Stimulated activated CD4-positive, alpha-beta T cell treated with anti-CD3 and anti-CD28 coated beads, Interleukin-12 subunit alpha, Interleukin-12 subunit beta, amount 100 ng/mL, for 4 hours (primary cell): ENCODE measurements at places on chromosomes 5 and 9.

GRCh38 chr5:134088291-134088690 lies 26.2 kb upstream of the TCF7 start:
- no peak for DNase-seq

DNA sequence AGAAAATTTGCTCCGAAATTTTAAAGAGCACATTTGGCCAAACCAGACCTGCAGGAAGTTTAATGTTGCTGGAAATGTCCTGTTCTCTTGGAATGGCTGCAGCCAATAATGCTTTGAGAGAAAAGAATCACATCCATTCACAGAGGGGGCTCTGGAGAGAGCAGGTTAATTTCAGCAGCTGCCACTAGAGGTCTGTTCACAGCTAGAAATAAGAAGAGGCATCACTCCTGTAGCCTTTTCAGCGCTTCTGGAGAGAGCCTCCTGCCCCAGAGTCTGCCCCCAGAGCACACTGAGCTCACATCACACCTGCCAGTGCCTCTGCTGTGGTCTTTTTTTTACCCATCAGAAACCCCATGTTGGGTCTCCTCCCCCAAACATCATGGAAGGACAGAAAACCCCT lies 124.8 kb upstream of the RAD23B start:
- no peak for DNase-seq

GRCh38 chr9:22141908-22142307 lies 132.8 kb upstream of the CDKN2B start:
- DNase-seq, result no peak

DNA sequence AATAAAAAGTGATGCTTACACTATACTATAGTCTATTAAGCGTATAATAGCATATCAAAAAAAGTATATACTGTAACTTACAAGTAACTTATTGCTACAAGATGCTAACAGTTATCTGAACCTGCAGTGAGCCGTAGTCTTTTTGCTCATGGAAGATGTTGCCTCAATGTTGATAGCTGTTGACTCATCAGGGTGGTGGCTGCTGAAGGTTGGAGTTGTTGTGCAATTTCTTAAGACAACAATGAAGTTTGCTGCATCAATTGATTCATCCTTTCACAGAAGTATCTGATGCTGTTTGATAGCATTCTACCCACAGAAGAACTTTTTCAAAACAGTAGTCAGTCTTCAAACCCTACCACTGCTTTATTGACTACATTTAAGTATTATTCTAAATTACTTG lies 7.8 kb upstream of the C9orf40 start:
- DNase-seq, result no peak

GRCh38 chr9:13879981-13880380 lies 434.0 kb downstream of the NFIB start:
- no peak for DNase-seq

DNA sequence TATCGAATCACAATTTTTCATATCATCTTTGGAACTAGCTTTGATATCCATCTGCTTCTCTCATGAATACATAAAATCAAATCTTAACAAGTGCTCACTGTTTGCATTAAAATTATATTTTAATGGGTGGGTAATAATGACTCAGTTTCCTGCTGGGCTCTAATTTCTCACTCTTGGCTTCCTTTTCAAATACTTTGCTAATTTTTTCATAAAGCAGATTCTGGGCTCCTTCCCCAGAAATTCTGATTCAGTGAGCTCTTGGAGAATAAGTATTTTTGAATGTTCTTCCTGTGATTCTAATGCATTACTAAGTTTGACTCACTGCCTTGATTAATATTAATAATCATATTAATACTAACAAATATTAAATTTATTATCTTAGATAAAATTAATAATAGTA lies 48.9 kb downstream of the YIPF5 start:
- no peak for DNase-seq

GRCh38 chr5:12322042-12322441 lies 417.8 kb upstream of the CTNND2 start:
- no peak for DNase-seq

DNA sequence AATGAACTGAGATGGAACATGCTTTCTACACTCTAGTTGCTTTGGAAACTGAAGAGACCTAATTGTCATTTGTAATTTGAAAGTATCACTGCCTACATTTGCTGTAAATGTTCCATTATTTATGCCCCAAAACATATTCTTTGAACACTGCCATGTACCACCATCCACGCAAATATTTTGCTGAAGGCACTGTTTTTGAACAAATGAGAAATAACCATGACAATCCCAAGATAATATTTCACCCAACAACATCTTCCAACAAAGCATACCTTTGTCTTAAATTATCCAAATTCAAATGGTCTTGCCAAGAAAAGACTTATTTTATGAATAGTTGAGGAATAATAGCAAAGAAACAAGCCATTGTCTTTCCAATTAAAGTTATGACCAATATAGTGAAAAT lies 356.2 kb downstream of the SEMA5A start:
- DNase-seq, result no peak

- DNase-seq, result no peak
Observed at GRCh38 chr5:91123901-91124300, 259.2 kb downstream of the ARRDC3 start.

DNA sequence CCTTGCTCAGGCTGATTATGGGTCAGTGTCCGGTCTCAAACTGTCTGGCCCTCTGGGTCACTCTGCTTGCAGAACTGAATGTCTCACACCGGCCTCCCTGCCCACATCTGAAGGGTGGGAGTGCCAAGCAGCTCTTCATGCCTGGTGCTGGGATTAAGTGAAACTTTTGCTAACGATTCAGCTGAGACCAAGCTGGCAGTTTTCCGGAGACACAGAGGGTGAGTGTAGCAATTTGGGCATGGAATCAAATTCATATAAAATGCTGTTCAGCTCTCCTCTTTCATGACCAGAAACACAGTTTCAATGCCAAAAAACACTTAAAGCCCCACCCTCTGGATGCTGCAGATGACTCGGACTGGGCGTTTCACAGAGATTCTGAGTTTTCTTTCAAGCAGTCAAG lies 207.5 kb downstream of the NXNL2 start:
- DNase-seq, result no peak

DNA sequence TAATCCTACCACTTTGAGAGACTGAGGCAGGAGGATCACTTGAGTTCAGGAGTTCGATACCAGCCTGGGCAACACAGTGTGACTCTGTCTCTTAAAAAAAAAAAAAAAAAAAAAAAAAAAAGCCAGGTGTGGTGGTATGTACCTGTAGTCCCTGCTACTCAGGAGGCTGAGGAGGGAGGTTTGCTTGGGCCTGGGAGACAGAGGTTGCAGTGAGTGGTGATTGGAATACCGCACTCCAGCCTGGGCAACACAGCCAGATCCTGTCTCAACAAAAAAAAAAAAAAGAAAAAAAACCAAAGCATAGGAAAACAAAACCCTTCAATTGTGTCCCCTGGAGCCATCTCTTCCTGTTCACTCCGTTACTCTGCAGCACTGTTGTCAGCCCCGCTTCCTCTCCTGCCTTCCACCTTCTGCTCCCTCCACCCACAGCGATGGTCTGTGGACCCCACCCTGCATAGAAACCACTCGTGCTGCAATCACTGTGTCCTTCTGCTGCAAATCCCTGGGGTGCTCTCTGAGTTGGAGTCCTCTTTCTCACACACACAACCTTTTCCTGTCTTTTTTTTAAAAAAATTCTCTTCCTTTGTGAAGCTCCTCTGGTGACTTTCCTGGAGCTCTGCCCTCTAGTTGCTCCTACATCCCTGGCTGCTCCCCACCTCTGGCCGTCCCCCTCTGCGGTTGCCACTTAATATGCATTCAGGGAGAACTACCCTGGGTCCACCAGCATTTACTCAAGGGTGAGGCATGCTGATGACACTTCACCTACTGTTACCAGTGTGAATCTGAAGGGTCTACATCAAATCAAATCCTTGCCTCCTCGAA lies 22.2 kb downstream of the CCT5 start:
- DNase-seq, result no peak

- no peak for DNase-seq
Observed at GRCh38 chr5:148697809-148698196, 43.5 kb upstream of the HTR4 start.

DNA sequence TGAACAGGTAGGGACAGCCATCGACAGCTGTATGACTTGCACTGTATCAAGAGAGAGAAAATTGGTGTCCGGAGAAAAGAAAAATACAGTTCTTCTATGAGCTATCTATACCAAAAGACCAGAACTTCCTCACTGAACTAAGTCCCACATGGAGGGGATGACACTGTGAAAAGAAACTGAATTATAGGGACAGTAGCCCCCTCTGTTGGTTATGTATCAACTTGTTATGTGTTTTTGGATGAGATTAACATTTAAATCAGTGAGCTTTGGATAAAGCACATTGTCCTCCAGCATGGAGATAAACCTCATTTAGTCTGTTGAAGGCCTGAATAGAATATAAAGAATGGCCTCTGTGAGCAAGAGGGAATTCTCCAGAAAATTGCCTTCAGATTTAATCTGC lies 176.6 kb upstream of the SH3GL2 start:
- no peak for DNase-seq

- no peak for DNase-seq
Observed at GRCh38 chr5:147796556-147797308, 14.2 kb upstream of the JAKMIP2 start.

GRCh38 chr5:180816608-180817534 lies 14.3 kb upstream of the MGAT1 start:
- DNase-seq, result no peak

DNA sequence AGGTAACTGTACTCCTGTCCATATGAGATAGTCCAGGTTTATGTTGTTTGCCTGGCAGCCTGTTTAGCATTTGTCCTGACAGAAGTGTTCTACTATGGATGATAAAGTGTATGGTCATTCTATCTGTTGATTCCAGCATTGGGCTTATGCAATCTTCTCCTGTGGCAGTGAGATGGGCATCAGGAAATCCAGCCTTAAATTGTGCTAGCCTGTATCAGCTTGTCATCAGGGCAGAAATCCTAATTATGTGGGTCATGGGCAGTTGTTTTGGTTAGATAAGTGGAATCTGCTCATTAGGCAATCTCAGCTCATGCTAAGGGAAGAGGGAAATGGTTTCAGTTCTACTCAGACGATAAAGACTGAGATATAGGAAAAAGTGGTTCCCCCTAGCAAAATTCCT lies 247.4 kb upstream of the CHD1 start:
- DNase-seq, result no peak

DNA sequence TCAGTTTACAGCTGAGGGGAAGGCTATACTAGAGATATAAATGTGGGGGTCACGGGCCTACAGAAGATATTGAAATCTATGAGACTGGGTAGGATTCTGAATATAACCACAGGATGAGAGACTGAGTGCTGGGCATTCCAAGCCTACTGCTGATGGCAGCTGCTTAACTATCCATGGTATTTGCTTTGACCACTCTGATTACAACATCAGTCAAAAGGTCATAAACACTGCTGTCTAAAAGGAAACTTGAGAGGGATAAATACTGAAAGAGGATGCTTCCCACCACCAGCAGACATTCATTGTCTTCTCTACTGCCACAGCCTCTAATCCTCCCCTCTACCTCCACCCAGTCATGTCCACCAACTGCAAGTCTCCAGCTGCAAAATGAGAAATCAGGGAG lies 3.8 kb downstream of the ZNF622 start:
- no peak for DNase-seq

- no peak for DNase-seq
Observed at GRCh38 chr5:165201369-165201768, 1696.0 kb downstream of the MAT2B start.

DNA sequence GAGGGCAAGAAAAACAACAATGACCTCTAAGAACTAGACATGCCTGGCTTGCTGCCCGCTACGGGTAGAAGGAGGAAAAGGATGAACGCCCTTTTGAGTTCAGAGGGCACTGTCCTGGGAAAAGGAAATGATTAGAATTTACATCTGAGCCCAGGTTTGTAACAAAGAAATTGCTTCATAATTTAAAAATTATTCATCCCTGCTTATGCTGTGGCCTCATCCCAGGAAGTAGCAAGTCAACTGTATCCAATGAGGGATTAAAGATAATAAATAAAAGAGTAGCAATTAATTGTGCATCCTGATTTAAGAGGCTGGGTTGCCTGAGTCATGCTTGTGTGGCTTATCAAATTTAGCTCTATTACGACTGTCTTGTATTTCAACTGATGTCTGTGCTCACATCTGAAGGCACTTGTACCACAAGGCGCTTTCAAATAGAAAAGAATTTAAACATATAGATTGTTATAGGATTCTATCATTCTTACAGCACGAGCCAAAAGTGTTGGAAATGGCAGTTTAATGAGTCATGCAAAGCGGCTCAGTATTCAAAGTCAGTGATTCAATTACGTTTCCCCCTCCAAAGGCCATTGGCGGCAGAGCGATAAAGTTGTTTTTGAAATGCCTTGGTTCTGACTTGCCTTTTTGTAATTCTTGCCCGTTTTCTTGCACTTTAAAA lies 40.0 kb upstream of the DMRT1 start:
- DNase-seq, result no peak

- no peak for DNase-seq
Observed at GRCh38 chr9:27800692-27801370, 227.6 kb upstream of the C9orf72 start.

- no peak for DNase-seq
Observed at GRCh38 chr9:26131886-26132285, 453.6 kb upstream of the TUSC1 start.

DNA sequence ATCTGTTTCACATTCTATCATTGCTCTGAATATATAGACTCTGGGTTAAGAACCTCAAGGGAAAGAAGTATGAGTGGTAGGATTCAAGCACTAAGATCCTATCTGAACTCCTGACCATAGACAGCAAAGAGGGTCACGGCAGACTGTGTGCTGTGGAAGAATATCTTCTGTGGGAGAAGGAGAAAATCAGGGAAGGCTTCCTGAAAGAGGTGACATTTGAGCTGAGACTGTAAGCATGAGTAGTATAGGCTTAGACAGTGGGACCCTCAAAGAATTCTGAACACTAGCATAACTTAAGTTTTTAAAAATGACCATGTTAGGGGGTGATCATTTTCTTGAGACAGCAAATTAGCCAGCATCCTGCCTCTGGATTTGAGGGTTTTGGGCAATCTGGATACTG lies 3.9 kb downstream of the FRRS1L start:
- DNase-seq, result no peak

DNA sequence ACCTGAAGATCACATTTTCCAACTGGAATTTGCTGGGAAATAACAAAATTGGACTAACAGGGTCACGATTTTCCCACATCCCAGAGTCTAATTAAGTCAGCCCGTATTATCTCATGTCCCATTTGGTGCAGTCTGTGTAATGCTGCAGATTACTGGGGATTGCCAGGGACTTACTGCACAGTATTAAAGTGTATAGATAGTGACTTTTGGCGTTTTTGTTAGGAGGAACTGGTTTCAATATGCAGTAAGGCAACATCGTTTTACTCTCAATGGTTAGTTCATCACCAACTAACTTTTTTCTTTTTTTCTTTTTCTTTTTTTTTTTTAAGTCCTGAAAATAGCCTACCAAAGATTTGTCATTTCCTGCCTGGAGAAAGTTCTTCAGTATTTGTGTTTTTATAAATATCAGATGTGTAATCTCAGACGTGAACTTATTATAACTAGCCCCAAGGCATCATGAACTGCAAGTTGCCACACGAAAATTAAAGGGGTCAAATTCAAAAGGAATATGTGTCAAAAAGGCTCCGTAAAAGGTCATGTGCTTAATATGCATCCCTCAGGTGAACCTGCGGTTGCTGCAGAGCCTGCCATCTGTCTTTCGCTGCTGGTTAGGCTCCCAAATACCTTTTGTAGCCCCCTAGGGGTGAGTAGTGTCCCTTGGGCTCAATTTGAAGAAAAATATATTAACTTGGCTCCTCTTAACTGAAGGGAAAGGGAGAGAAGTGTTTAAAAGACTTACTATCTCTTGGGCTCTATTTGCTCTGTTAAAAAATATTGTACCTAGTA lies 176.7 kb upstream of the ADAMTSL1 start:
- no peak for DNase-seq

- DNase-seq, result no peak
Observed at GRCh38 chr9:4792054-4792571, 631 bp upstream of the RCL1 start.

- no peak for DNase-seq
Observed at GRCh38 chr5:148774313-148774712, 52.1 kb upstream of the ADRB2 start.
